ENCODE measurements at places on chromosomes 1 and 21.

GRCh38 chr1:25140073-25140797 lies 92.1 kb downstream of the SYF2 start:
- no peak for DNase-seq
- H3K27me3 ChIP-seq = no peaks in the 10 kb centered on the region
- H3K4me1 ChIP-seq = no peaks in the 10 kb centered on the region
- H3K36me3 ChIP-seq = no peaks in the 10 kb centered on the region

GRCh38 chr1:181726320-181727012 lies 243.1 kb downstream of the CACNA1E start:
- no peak overlapping the region for H3K4me3 ChIP-seq
- H3K4me1 ChIP-seq = no peaks in the 10 kb centered on the region
- no peaks in the 10 kb centered on the region for H3K36me3 ChIP-seq
- no peaks in the 10 kb centered on the region for H3K27me3 ChIP-seq

GRCh38 chr21:31222142-31222541 lies 121.9 kb downstream of the TIAM1 start:
- no peak for DNase-seq
- H3K4me3 ChIP-seq = no peak overlapping the region
- H3K27ac ChIP-seq = no peak overlapping the region
- no peaks in the 10 kb centered on the region for H3K27me3 ChIP-seq

DNA sequence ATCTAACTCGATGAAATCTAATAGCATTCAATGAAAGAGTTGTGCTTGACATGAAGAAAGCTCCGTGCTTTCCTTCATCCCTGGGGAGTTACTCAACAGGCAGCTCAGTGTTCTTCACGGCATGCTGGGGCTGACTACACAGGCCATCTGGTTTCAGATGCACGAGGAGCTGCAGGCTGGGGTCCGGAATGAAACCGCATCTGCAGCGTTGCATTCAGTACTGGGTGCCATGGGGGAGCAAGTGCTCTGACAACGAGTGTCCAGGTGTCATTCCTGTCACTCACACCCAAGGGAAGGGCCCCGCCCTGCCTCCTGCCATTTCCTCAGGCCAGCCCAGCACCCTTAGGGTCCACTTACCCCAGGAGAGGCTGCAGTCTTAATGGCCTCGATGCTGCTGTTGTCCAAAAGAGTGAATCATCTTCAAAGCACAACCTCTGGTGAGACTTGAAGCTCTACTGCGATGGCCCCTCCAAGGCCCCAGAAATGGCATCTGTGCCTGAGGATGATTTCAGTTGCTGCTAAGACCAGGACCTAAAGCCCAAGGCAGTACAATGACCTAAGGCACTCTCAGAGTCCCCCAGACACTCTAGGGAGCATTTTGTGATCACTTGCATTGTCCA lies 61.4 kb downstream of the STUM start:
- H3K27me3 ChIP-seq = no peaks in the 10 kb centered on the region
- no peak overlapping the region for H3K4me3 ChIP-seq
- DNase-seq = no peak
- no peaks in the 10 kb centered on the region for H3K4me1 ChIP-seq
- no peaks in the 10 kb centered on the region for H3K36me3 ChIP-seq
- H3K27ac ChIP-seq = no peak overlapping the region

DNA sequence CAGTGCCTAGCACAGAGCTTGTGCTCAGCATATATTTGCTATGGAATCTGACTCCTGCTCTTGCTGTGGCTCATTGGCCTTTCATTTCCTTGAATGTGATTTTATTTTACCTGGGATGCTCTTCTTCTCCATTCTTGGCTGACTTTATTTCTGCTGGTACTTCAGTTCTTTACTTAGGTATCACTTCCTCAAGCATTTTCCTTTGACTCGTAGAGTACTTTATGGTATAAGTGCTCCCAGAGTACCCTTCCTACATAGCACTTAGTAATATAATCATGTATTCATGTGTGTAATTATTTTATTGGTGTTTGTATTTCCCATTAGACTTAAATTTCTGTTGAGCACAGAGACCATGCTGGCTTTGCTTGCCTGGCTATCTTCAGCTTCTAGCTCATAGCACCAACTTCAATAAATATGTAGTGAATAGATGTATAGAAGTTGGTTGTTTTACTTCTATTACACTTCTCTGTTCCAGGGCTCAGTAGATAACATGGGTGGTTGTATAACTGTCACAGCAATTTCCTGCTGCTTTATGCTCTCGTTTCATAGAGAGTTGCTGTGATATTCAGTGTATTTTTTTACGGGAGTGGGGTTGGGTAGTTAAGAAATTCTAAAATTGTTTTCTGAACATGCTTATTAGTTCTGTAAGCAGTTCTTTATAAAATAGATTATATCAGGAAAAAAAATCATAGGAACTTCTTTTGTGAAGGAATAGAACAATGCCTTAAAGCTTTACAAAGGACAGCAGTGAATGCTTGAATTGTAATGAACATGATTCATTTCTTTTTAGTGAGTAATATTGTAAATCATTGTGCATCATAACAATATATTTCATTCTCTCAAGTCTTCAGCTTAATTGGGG lies 112.2 kb downstream of the NEK7 start:
- no peaks in the 10 kb centered on the region for H3K27me3 ChIP-seq
- H3K27ac ChIP-seq = no peak overlapping the region
- no peaks in the 10 kb centered on the region for H3K4me1 ChIP-seq
- H3K4me3 ChIP-seq = no peak overlapping the region

- H3K36me3 ChIP-seq = no peaks in the 10 kb centered on the region
- H3K4me3 ChIP-seq = no peak overlapping the region
- H3K4me1 ChIP-seq = no peaks in the 10 kb centered on the region
- no peaks in the 10 kb centered on the region for H3K27me3 ChIP-seq
- no peak overlapping the region for H3K27ac ChIP-seq
These were observed 112.4 kb downstream of the PIK3R3 start for GRCh38 chr1:46020010-46020409.

GRCh38 chr1:20442920-20443625 lies 42.9 kb downstream of the CAMK2N1 start:
- no peaks in the 10 kb centered on the region for H3K27me3 ChIP-seq
- H3K4me1 ChIP-seq = no peaks in the 10 kb centered on the region
- no peak overlapping the region for H3K27ac ChIP-seq
- DNase-seq = no peak
- H3K36me3 ChIP-seq = no peaks in the 10 kb centered on the region

All from colonic mucosa (tissue), 4 donors.